MCF 10A (cell line): ENCODE measurements at places on chromosomes 2 and 18. TPM values are rescaled to one million over a fixed set of nuclear protein-coding genes. Genes with fewer than 3 reads are reported as not detected.

Gene LRRTM1
- total RNA-seq = not detected in 2 replicates

DNA sequence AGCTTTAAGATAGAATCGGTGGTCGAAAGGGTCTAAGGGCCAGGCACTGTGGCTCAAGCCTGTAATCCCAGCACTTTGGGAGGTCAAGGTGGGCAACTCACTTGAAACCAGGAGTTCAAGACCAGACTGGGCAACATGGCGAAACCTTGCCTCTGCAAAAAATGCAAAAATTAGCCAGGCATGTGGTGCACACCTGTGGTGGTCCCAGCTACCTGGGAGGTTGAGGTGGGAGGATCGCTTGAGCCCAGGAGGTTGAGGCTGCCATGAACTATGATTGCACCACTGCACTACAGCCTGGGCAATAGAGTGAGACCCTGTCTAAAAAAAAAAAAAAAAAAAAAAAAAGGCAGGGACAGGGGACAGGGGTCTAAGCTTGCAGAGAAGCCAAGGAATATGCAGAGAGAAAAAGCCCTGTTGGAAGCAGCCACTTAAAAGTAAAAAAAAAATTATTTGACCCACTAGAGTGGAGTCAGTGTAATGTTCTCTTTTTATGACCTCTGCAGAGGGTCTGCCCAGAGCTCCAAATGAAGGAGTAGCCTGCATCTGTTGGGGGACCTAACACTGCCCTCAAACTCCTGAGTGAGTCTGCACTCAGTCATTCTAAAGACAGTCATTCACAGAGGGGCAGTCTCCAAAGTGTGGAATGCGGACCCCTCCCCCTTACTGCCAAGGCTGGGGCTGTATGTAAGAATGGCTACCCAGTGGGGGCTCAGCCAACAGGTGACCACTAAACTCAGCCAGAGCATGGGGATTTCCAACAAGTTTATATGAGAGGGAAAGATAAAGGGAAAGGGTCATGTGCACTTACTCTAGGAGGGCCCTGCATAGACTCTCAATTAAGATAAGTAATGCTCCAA is 118.5 kb upstream of the CDCA7 start:
- DNase-seq = no peak
- H3K27me3 ChIP-seq = no peaks in the 10 kb centered on the region
- no peak overlapping the region for H3K4me3 ChIP-seq

DNA sequence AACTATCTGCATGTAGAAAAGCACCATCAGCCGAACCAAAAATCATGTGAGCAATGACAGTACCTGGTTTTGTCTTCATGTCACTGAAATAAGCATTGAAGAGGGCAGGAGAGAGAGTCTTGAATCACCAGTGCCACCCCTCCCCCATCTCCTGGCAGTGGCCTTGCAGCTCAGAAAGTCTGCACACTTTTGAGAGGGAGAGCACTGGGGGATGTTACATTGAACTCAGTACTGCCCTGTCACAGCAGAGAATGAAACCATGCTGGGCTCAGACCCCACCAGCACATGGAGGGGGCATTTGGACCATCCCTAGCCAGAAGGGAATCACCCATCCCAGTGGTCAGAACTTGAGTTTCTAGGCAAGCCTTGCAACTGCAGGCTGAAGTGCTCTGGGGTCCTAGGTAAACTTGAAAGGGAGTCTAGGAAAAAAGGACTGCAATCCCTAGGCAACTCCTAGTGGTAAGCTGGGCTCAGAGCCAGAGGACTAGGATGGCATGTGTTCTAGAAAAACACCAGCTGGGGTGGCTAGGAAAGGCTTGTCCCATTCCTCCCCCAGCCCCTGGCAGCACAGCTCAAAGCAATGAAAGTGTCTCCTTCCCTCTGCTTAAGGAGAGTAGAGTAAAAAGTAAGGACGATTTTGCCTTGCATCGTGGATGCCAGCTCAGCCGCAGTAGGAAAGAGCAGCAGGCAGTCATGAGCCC is 259.9 kb upstream of the MYT1L start:
- H3K27ac ChIP-seq = no peak overlapping the region
- H3K27me3 ChIP-seq = no peaks in the 10 kb centered on the region
- H3K4me1 ChIP-seq = no peaks in the 10 kb centered on the region
- DNase-seq = no peak
- no peak overlapping the region for H3K4me3 ChIP-seq
- H3K36me3 ChIP-seq = no peaks in the 10 kb centered on the region

Gene CAPN14
- total RNA-seq = not detected in 2 replicates

GRCh38 chr2:110995911-110996310 is 124.8 kb upstream of the BCL2L11 start:
- H3K4me1 ChIP-seq = peaks cover 11% of the 10 kb centered on the region
- peaks cover 38% of the 10 kb centered on the region for H3K27me3 ChIP-seq
- H3K27ac ChIP-seq = no peak overlapping the region
- no peaks in the 10 kb centered on the region for H3K36me3 ChIP-seq
- no peak overlapping the region for H3K4me3 ChIP-seq

- no peak for DNase-seq
- H3K4me3 ChIP-seq = no peak overlapping the region
- H3K27me3 ChIP-seq = no peaks in the 10 kb centered on the region
- no peaks in the 10 kb centered on the region for H3K4me1 ChIP-seq
- no peaks in the 10 kb centered on the region for H3K36me3 ChIP-seq
These were observed 158.3 kb downstream of the GLI2 start for GRCh38 chr2:120893811-120894584.

Gene REEP1
- total RNA-seq = 0.32 TPM in 1 of 2 replicates, not detected in the other

- DNase-seq = peak; percentile 56
- no peak overlapping the region for H3K27ac ChIP-seq
- H3K36me3 ChIP-seq = peaks cover 16% of the 10 kb centered on the region
- H3K4me3 ChIP-seq = no peak overlapping the region
- peaks cover 12% of the 10 kb centered on the region for H3K4me1 ChIP-seq
These were observed 24.4 kb downstream of the MPHOSPH10 start for GRCh38 chr2:71154798-71155197.

- peak; percentile 57 for DNase-seq
- H3K27me3 ChIP-seq = no peaks in the 10 kb centered on the region
- no peak overlapping the region for H3K4me3 ChIP-seq
- peaks cover 17% of the 10 kb centered on the region for H3K4me1 ChIP-seq
These were observed 34.0 kb upstream of the TMEM178A start for GRCh38 chr2:39631718-39632117.

- no peaks in the 10 kb centered on the region for H3K4me1 ChIP-seq
- H3K36me3 ChIP-seq = peaks cover 6% of the 10 kb centered on the region
- H3K27me3 ChIP-seq = no peaks in the 10 kb centered on the region
- H3K27ac ChIP-seq = no peak overlapping the region
- H3K4me3 ChIP-seq = peak overlapping the region; percentile 11
These were observed 32.9 kb upstream of the INHBB start for GRCh38 chr2:120312860-120313694.

Gene ASXL3
- total RNA-seq = not detected in 2 replicates

DNA sequence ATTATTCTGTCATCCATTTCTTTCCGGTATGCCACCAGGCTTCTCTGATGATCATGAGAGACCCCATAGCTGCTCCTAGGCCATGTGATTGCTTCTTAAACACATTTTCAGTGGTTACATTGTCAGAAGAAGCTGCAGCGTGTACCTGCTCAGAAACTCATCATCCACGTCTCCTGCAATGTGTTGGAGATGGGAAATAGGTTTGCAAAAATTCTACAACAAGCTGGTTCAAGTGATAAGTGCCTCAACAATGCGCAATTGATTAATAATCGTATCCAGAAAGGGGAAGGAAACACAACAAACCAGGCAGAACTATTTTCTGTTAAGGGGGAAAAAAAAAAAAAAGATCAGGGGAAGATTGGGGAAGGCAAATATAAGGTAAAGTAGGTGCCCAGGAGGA is 75.7 kb upstream of the THUMPD2 start:
- no peaks in the 10 kb centered on the region for H3K36me3 ChIP-seq
- no peak overlapping the region for H3K4me3 ChIP-seq
- no peaks in the 10 kb centered on the region for H3K27me3 ChIP-seq
- no peaks in the 10 kb centered on the region for H3K4me1 ChIP-seq
- no peak for DNase-seq

Gene NOSTRIN
- 0.44 and 0.51 TPM in 2 replicates for total RNA-seq

Gene TNFAIP6
- total RNA-seq = 1.8 and 3.7 TPM in 2 replicates

DNA sequence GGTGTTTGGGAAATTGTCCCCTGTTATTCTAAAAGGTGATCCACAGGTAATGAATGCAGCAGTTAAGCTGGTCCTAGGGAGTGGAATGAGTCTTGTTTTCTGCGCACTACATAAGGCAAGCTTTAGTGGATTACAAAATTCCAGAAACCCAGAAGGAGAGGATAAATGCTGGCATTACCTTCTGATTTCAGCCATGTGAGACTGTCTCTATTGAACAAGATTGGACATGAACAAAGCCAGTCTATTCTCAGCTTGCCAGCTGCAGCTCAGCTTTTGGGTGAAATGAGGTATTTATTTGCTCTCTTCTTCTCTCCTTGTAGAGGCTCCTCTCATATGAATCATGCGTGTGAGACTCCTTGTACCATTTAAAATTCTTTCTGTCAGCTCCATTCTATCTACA is 944.9 kb downstream of the CNTNAP5 start:
- DNase-seq = no peak
- no peak overlapping the region for H3K4me3 ChIP-seq
- no peaks in the 10 kb centered on the region for H3K36me3 ChIP-seq
- H3K27ac ChIP-seq = no peak overlapping the region

GRCh38 chr2:68653538-68653982 is 10.2 kb downstream of the PROKR1 start:
- H3K27ac ChIP-seq = no peak overlapping the region
- peaks cover 74% of the 10 kb centered on the region for H3K27me3 ChIP-seq
- no peak overlapping the region for H3K4me3 ChIP-seq
- no peaks in the 10 kb centered on the region for H3K36me3 ChIP-seq

DNA sequence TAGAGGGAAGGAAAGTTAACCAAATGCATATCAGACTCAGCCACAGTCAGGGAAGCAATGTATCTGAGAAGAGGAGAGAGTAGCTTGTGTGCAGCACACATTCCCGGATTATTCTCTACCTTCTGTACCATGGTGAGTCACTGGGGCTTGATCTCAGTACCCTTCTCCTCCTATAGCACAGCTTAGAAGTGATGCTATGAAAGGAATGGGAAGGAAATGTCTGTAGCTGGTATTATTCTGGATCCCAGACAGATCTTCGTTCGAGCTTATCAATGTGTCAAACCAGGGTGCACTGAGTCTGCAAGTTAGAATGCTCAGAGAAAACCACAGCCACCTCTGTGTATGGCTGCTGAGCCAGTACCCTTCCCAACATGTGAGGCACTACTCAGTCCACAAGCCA is 88.0 kb upstream of the NFU1 start:
- DNase-seq = no peak
- H3K4me1 ChIP-seq = no peaks in the 10 kb centered on the region
- no peak overlapping the region for H3K4me3 ChIP-seq
- H3K27me3 ChIP-seq = no peaks in the 10 kb centered on the region
- no peak overlapping the region for H3K27ac ChIP-seq

DNA sequence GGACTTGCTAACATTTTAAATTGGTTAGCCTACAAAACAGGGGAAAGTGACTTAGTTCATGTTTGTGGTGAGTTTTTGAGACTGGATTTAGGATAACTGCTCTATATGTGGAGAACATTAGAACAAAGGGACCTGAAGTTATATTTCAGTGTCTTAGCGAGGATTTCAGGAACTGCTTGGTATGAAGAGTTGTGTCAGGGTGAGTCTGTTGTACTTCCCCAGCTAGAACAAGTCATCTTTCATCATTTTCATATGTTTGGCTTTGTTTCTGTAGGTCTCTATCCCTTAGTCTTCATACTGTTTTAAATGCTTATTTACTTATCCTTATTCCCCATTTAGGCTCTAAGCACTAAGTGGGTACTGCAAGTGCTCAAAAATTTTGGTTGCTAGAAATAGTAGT is 41.9 kb downstream of the KCMF1 start:
- peaks cover 41% of the 10 kb centered on the region for H3K4me1 ChIP-seq
- H3K27me3 ChIP-seq = no peaks in the 10 kb centered on the region
- DNase-seq = no peak
- H3K36me3 ChIP-seq = peaks cover 22% of the 10 kb centered on the region
- H3K4me3 ChIP-seq = no peak overlapping the region

GRCh38 chr2:30666266-30666874 is 140.9 kb downstream of the CAPN13 start:
- no peak overlapping the region for H3K27ac ChIP-seq
- H3K36me3 ChIP-seq = no peaks in the 10 kb centered on the region
- H3K27me3 ChIP-seq = no peaks in the 10 kb centered on the region
- peak; percentile 84 for DNase-seq
- peaks cover 8% of the 10 kb centered on the region for H3K4me1 ChIP-seq
- H3K4me3 ChIP-seq = no peak overlapping the region

Gene STARD6
- not detected in 2 replicates for total RNA-seq

Gene CDCA7
- 6.2 and 14.0 TPM in 2 replicates for total RNA-seq

Gene SLC40A1
- 0.15 TPM in 1 of 2 replicates, not detected in the other for total RNA-seq

- no peaks in the 10 kb centered on the region for H3K27me3 ChIP-seq
- no peak overlapping the region for H3K27ac ChIP-seq
- H3K4me1 ChIP-seq = no peaks in the 10 kb centered on the region
These were observed 413.3 kb downstream of the TSN start for GRCh38 chr2:122168799-122169198.

Gene GAD1
- 1.6 and 2.5 TPM in 2 replicates for total RNA-seq

Gene TUBA4B
- total RNA-seq = not detected in 2 replicates

Gene SEPTIN10
- 78.9 and 105 TPM in 2 replicates for total RNA-seq

Gene ATP8B1
- total RNA-seq = 1.4 and 1.8 TPM in 2 replicates

Gene CNDP1
- not detected in 2 replicates for total RNA-seq

DNA sequence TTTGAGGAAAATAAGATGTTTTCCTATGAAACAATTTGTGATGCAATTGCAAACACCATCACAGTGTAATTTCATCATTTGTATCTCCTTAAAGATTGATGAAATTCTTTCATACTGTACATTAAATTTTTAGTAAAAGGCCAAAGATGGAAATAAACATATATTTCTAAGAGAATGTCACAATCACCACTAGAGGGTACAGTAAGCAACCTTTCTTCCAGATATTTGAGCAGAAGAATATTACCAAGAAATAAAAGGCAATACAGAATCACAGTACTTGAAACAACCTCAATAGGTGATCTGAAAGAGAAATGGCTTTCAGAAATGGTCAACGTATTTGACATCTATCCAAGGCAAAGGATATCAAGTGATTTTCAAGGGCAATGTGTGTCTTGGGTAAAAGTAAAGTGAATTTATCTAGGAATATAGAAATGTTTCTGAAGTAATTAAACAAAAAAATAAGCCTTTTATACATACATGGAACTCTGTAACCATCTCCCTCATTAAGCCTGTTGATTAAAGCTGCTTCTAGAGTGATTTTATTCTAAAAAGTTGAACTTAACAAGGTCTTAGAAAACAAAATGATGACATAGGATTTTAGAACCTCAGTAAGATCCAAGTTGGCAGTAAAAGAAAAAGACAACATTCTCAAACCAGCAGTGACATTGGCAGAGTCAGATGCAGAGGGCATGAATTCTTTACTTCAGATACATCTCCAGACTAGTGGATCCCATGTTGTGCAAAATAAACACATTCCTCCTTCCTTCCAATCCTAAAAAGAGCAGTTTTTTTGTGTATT is 90.3 kb upstream of the SESTD1 start:
- H3K4me1 ChIP-seq = no peaks in the 10 kb centered on the region
- DNase-seq = no peak
- no peaks in the 10 kb centered on the region for H3K36me3 ChIP-seq
- H3K27me3 ChIP-seq = no peaks in the 10 kb centered on the region
- no peak overlapping the region for H3K4me3 ChIP-seq
